Stimulated activated CD4-positive, alpha-beta T cell treated with anti-CD3 and anti-CD28 coated beads, Interleukin-15, amount 100 ng/mL, for 24 hours (primary cell): ENCODE measurements at places on chromosomes 5 and 9.

DNA sequence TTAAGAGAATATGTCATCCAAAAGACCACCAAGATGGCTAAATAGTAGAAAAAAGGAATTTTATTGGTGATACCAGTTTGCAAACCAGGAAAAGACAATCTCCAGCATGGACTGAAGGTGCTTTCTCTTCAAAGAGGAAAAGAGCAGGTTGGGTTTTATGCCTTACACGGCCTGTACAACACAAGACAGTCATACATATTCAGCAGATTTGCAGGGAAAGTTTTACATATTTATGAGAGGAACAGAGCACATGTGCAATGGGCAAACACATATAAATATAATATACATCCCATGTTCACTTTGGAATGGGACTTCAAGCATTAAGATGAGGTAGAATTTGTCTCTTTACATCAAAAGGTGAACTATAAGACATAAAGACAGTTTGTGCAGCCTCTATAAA is 70.3 kb upstream of the PPP2CA start:
- no peak for DNase-seq

DNA sequence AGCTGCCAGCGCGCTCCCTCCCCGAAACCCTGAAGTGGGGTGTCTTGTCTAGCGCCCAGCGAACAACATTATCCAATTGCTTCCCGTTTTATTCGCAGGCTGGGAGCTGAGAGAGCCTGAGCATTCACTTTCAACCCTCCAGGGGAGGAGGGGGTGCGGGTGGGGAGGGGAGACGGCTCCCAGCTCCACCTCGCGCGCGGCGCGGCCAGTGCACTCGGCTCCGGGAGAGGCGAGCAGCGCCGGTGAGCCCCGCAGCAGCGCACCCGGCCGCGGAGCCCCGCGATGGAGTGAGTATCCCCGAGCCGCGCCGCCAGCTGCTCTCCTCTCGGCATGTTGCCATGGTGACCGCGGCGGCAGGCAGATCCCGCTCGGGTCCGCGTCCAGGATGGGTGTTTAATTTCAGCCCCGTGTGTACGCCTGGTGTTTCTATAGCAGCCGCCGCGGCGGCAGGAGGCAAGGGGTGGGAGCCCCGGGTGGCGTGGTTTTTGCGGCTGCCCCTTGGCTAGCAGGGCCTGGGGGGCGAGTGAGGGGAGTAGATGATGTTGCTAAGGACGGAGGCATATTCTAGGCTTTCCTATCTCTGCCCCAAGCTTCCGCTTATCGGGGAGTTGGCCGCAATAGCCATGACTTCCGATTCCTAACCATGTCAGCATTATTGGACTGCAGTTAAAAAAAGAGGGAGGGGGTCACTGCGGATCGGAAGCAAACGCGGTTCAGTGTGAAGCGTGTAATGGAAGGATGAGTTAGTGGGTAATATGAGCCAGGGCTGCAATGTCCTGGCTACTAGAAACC is 139.2 kb upstream of the PALM2AKAP2 start:
- DNase-seq, result peak; percentile 5

DNA sequence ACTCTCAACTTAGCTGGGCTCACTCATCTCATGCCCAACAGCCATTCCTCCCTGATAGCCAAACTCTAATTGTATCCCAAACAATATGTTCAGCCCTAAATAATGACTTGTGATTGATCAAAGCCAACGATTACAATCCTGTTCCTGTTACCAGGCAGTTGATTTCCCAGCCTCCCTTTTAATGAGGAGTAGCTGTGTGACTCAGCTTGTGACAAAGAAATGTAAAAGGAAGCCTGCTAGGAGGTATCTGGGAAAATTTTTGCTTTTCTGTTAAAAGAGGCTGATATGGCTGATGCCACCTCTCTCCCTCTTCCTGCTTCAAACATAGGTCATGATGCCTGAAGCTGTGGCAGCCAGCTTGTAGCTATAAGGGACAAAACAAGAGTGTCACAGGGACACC is 19.6 kb upstream of the ENC1 start:
- DNase-seq, result no peak

- no peak for DNase-seq
These were observed 195.0 kb downstream of the MSX2 start for GRCh38 chr5:174919351-174919750.

DNA sequence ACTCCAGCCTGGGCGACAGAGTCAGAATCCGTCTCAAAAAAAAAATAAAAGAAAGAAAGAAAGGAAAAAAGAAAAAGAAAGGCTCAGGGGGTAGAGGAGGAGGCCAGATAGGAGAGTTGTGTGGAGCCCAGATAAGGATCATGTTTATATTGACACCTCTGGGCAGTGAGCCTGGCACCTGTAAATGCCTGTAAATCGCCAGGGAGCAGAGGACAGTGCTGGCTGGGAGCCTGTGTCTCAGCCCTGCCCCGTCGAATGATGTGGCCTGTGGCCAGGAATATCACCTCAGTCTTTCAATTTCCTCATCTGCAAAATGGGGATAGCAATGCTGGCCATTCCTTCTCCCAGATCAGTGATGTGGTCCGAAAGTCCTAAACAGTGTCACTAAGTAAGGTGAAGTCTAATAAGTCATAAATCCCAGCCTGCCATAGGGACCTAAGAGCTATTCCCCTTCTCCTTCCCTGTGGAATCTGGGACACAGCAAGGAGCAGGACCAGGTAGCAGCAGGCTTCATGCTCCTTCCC is 10.3 kb upstream of the ABO start:
- DNase-seq, result no peak
